ENCODE measurements at places on chromosomes 11 and 22. TPM values are rescaled to one million over a fixed set of nuclear protein-coding genes. Genes with fewer than 3 reads are reported as not detected.

The ANO5 gene
- 0.76 TPM for total RNA-seq

The SERPIND1 gene
- total RNA-seq: not detected

The GSTT2B gene
- total RNA-seq: 0.98 TPM

The OR6T1 gene
- not detected for total RNA-seq

The DSCAML1 gene
- 9.0 TPM for total RNA-seq

The EXPH5 gene
- 3.9 TPM for total RNA-seq

The KCTD14 gene
- total RNA-seq: 8.5 TPM

The PDE3B gene
- 3.3 TPM for total RNA-seq

The OR8A1 gene
- total RNA-seq: not detected

The TMEM121B gene
- 0.33 TPM for total RNA-seq

The ARHGAP20 gene
- total RNA-seq: 1.5 TPM

The NCF4 gene
- not detected for total RNA-seq

The LRRC75B gene
- total RNA-seq: 34.5 TPM

The ROBO3 gene
- 22.3 TPM for total RNA-seq

The GGTLC2 gene
- not detected for total RNA-seq

The THY1 gene
- total RNA-seq: 380 TPM

The WBP2NL gene
- 0.38 TPM for total RNA-seq

The C11orf97 gene
- total RNA-seq: not detected

The IMMP1L gene
- 21.0 TPM for total RNA-seq

The CCDC90B gene
- total RNA-seq: 36.0 TPM

The SLC29A2 gene
- 5.2 TPM for total RNA-seq

The SERPINH1 gene
- total RNA-seq: 582 TPM

Measured in mesangial cell (primary cell).